MG63 (cell line): ENCODE measurements at places on chromosomes 3 and 15.

GRCh38 chr15:25993506-25993905 lies 130.4 kb upstream of the ATP10A start:
- no peak for DNase-seq

DNA sequence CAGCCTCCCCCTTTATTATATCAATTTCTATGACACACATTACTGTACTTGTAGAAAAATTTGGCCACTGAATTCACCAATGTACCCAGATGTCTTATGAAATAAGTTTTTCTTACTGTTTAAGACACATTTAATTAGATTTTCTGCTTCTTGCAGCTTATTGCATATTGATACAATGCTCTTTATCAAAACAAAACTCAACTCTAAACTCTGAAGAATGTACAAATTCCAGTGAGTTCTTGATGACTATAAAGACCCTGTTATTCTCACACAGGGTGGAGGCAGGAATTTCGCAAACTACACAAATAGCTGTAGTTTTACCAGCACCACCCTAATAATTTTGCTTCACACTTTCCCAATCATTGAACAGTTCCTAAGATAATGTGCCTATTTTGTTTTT lies 22.0 kb downstream of the CMTM6 start:
- no peak for DNase-seq

GRCh38 chr3:169509359-169509758 lies 154.2 kb downstream of the MECOM start:
- DNase-seq = no peak

DNA sequence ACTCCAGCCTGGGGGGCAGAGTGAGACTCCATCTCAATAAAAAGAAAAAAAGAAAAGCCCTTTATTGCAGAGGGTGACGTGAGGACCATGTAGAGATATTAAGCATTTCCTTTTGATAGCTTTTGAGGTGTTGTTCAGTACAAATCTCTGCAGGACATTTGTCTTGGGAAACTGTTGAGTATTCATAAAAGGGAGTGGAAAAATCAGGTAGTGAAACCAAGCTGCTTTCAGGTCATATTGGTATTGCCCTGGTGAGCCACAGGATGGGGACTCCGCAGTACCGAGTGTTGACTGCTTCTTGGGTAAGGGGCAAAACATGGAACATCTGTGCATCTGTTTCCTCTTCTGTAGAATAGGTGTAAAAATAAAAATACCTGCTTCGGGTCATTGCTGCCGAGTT lies 9.9 kb downstream of the ITPR1 start:
- no peak for DNase-seq

DNA sequence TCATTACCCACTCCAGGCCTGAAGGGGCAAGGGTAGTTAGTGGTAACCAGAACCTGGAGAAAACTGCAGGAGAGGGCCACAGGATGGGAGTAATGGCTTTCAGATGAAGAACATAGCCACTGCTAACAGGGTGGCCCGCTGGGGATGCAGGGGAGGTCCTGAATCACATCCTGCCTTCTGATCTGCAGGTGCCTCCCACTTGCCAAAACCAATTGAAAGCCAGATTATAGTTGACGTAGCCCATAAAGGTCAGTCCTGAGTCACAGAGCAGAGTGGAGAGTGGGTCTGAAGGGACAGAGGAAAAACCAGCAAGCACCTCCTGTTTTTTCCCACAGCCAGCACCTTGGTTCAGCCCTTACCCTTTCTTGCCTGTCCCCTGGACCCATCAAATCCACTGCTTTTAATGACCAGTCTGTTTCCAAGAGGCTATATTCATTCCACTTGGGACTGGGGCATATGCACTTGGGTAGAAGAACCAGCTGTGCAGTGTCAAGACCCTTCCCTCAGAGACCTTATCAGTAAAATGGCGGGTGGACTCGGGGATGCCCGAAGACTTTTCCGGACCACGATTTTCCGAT lies 646 bp upstream of the SLC35G2 start:
- DNase-seq = peak; percentile 74

DNA sequence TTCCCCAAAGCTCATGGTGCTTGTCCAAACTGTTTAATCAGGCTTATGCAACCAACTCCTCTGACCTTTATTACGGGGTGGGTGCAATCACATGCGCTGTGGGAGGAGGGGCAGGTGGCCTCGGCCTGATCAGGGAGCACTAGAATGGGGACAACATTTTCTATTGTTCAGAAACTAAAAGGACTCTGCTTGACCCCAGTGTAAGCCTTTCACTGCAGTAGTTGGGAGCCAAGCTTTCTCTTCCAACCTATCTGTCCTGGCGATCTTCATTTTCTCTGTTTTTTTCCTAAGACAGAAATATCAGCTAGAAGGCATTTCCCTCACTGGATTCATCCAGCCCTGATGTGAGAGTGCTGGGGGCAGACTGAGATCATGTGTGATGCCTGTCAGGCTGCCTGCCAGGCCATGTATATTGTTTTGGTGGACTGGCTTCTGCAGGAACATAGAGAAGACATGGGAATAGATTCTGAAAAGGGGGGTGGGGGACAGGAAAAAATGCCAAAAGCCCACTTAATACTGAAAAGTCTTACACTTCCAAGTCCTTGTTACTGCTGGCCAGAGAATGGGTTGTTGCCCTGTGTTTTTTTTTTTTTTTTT lies 627.0 kb upstream of the TBL1XR1 start:
- no peak for DNase-seq

DNA sequence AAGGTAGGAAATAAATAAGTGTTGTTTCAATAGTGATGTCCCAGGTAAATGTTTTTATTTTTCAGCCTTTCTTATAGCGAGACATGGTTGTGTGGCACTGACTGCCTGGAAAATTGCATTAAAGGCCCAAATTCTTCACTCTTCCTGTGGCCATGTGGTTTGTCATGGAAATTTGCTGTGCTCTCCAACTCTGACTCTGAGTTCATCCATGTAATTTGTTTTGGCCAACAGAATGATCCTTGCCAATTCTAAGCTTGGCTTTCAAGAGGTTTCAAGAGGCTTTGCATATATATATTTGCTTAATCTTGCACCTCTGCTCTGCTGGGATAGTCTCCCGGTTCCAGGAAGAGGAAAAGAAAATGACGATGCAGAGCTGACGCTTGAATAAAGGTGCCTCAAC lies 107.5 kb upstream of the ARHGEF26 start:
- DNase-seq = no peak

DNA sequence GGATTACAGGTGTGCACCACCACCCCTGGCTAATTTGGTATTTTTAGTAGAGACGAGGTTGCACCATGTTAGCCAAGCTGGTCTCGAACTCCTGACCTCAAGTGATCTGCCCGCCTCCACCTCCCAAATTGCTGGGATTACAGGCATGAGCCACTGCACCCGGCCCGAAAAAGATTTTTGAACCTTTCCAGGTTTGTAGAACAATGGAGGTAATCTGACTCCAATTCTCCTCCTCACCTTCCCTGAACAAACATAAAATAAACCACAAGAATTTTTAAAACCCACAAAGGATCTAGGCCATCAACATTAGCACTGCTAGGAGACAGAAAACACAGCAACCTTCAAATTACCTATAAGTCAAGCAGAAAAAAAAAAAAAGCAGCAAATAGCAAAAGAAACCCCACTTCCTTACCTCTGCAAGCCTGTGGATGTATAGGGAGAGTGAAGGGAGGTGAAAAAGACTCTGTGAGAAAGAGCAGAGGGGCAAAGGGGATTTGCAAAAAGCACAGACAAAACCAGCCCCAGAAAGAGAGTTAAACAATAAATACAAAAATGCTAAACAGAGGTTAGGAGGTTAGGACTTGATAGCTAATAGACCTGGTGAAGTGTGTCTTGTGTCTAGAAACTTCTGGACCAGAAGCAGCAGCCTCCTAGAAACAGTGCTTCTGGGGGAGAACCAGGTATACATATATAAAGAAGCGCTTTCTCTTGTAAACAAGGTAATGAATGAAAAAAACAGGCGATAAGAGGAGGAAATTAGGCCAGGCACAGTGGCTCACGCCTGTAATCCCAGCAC lies 32.1 kb downstream of the TFDP2 start:
- no peak for DNase-seq

- DNase-seq = no peak
Observed at GRCh38 chr3:100761951-100762350, 52.7 kb downstream of the TFG start.

GRCh38 chr15:82810061-82810889 lies 847 bp downstream of the WHAMM start:
- DNase-seq = peak; percentile 42

- DNase-seq = peak; percentile 57
Observed at GRCh38 chr3:9600597-9600996, 47.0 kb upstream of the LHFPL4 start.

DNA sequence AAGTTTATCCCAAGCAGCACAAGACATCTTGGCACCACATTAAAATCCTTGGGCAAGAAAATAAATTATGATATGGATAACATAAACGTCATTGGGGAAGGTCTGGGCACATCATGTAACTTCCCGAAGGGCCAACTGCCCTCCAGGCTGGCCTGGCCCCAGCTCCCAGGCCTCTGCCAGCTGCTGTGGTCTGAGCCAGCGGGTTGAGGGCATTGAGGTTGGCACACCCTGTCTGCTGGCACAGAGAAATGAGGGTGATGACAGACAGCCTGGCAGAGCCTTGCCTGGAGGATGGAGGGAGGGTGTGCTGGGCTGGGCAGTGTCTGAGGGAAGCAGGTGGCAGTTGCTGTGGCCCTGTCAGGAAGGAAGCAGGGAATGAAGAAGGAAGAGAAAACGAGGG lies 3.3 kb upstream of the RBSN start:
- DNase-seq = peak; percentile 94

GRCh38 chr3:179512378-179512777 lies 50.3 kb upstream of the ACTL6A start:
- no peak for DNase-seq

GRCh38 chr3:8954938-8955763 lies 8.1 kb downstream of the RAD18 start:
- DNase-seq = no peak

DNA sequence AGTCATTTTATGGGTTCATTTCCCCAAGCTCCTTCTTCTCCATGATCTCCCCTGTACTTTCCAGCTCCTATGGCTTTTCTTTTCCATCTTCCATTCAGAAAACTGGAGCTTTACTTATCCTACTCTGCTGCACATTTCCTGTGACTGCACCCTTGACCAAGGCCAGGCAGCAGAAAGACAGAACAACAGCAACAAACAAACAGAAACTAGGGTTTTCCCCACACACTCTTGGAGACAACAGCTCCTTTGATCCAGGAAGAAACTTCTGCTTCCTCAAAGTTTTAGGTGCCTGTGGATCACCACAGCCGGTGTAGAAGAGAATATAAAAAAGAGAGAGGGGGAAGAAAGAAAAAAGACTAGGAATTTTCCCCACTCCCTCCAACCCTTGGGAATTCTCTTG lies 342.3 kb upstream of the CFAP20DC start:
- no peak for DNase-seq

- no peak for DNase-seq
Observed at GRCh38 chr15:96264351-96264798, 66.1 kb upstream of the NR2F2 start.

- DNase-seq = no peak
Observed at GRCh38 chr3:61594144-61594963, 33.0 kb downstream of the PTPRG start.

GRCh38 chr15:69578787-69579583 lies 126.4 kb downstream of the RPLP1 start:
- peak; percentile 28 for DNase-seq

DNA sequence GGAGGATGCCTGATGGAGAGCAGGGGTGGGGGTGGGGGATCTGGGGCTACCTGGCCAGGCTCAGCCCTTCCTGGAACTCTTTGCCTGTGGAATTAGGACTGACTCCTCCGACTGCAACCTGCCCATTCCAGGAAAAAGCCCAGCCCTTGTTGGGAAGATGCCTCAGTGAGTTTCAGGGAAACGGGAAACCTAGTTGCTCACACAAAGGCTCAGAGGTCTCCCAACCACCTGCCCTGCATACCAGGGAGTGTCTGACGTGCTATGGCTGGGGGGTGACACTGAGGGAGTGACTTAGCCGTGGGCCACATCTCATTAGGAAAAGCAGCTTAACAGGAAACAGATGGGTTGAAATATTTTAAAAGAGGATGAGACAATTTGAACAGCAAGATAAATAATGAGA lies 27.9 kb downstream of the CYP8B1 start:
- no peak for DNase-seq

DNA sequence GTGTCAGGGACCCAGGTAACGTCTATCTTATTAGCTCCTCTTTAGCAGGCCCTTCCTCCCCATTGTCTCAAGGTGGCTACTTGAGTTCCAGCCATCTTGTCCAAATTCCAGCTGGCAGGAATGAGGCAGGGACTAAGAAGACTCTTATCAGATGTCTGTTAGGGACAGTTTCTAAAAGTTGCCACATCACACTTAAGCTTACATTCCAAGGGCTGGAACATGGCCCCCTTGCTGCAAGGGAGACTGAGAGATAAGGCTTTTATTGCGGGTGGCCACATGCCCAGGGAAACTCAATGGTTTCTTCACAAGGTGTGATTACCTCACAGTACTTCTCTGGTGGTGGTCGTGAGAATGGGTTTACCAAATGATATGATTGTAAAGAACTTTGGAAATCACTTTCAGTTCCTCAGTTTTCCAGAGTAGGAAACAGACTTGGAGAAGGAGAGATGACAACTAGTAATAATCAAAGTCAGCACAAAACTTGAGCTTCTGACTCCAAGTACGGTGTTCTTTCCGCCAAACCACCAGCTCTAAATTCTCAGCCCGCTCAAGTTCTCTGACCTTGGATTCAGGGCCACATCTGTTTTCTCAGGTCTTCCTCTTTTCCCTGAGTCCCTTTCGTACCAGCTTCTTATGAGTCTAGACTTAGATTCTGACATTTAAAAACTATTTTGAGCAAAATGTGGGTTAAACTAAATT lies 14.2 kb downstream of the PDIA5 start:
- DNase-seq = no peak

DNA sequence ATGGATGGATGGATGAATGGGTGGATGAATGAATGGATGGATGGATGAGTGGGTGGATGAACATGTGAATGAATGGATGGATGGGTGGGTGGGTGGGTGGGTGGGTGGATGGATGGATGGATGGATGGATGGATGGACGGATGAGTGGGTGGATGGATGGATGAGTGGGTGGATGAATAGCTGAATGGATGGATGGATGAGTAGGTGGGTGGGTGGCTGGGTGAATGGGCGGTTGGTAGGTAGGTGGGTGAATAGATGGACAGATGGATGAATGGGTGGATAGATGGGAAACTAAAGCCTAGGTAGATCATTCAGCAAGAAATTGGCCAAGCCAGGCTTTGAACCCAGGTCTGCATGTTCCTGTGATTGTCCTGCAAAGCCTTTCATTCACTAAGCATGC lies 155.6 kb downstream of the WNT5A start:
- DNase-seq = no peak
